Natural killer cell treated with Interleukin-12 subunit alpha and Interleukin-12 subunit beta and Interleukin-15 and Interleukin-18, amount 100 ng/mL, for 72 hours (primary cell): ENCODE measurements at places on chromosomes 12 and 14. TPM values are rescaled to one million over a fixed set of nuclear protein-coding genes. Genes with fewer than 3 reads are reported as not detected.

DNA sequence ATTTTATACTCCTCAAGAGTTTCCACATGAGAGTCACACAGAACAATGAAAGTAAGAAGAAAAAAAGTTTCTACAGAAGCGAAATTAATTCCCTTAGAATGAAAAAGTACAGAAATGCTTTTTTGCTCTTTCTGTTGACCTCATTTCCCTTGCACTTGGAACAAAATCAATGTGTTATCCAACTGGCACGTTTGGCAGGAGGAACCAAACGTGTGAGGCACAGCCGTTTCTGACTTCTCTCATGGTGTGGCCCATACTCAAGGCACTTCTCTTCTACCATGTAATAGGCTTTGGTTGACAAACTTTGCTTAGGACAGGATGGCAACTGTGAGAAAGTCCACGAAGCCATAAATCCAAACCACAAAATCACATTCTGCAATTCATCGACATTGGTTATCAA, 297.0 kb downstream of the FUT8 start:
- no peak for DNase-seq

DNA sequence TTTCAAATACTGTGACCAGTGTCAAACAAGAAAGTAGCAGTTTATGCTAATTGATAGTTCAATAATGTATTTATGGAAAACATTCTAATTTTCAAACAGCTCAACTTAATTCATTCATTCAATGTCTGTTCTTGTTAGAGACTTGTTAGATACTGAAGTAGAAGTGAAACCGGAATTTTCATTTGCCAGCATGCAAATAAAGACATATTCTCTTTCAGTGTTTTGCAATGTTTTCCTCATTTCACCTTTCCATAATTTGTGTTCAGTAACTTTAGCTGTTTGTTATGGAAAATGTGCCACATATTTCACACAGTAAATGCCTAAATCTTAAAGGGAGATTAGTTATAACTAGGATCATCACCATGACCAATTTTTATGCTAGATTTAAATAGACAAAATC, 21.2 kb downstream of the TAS2R50 start:
- DNase-seq, result no peak

GRCh38 chr14:29607169-29607568, 320.5 kb downstream of the PRKD1 start:
- no peak for DNase-seq

The RHEBL1 gene
- total RNA-seq, result 28.9 TPM

The RFX4 gene
- total RNA-seq, result not detected

The ADGRD1 gene
- total RNA-seq, result not detected
